Activated naive CD4-positive, alpha-beta T cell (primary cell): ENCODE measurements at places on chromosomes 7 and 10.

DNA sequence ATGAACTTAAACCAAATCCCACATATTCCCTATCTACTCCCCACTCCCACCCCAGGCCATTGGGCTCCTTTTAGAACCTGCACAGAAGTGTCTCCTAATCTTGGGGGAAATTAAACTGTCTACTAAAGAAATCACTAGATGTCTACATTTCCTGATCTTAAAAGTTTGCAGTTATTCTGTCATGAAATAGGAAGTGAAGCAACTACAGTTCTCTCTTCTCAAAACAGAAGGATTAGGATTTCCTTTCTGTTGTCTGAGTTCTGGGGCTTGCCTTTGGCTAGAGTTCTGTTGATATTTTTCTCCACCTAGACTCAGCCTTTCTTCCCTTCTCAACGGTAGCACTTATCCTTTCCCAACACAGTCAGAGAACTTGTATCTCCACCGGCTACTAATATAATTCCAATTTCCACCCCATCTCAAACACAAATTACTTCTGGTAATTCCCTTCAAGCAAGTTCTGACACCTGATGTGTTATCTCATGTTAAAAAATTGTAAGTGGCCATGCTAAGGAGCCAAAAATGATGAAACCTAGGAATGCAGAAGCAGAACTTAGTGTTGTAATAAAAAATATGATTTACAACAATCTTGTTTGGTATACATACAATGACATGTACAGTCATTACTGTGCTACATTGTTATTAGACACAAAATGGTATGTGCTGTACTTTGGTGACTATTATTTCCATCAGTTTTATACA is 12.1 kb downstream of the OR9A4 start:
- DNase-seq, result no peak

DNA sequence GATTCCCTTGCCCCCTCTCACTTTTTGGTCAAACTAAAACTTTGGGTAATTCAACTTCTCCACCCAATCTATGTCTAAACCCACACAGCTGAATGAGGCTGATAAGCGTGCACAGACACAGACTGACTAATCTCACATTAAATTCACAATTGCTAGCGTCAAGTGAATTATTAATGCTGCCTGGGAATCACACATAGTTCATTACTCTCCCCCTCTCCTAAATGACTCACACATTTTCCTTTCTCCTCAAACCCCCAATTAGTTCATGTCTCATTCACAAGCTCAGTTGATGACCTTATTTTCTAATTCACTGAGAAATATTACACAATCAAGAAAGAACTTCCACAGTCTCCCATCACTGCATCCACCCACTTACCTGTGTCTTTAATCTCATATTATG is 14.5 kb downstream of the KLF14 start:
- no peak for DNase-seq

GRCh38 chr10:15504101-15504840 is 133.2 kb upstream of the FAM171A1 start:
- DNase-seq, result no peak

DNA sequence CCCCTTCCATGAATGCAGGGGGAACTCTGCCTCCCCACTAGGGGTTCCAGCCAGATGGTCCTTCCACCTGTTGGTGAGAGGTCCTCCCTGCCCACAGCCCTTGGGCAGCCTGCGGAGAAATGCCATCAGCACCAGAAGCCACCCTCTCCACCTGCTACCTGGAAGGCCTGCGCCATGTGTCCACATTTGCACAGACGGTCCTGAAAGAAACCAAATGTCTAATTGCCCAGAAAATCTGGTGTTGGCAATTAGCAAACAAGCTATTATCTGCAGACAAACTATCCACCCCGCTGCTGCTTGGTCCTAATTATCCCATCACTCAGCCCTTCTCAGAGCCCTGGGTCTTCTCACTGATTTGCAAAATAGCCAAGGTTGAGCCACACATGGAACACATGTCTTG is 32.3 kb downstream of the HSPA12A start:
- DNase-seq, result no peak

DNA sequence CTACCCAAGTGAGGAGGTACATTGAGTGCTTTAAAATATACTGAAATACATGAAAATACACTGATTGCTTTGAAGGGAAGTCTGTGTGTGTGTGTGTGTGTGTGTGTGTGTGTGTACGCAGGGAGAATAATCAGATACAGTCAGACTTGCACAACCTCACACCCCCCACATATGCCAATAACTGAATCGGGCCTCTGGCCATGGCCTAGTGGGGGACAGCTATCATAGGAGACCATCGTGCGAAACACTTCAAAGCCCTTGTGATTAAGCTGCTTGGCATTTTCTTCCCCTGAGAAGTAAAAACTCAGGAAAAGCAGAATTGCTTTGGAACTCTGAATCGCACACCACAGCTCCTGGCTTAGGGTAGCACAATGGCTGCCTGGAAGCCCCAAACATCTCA is 135.1 kb downstream of the C10orf105 start:
- no peak for DNase-seq

- no peak for DNase-seq
These were observed 17.4 kb upstream of the KIF5B start for GRCh38 chr10:32073659-32074058.

GRCh38 chr10:133350950-133351329 is 3.8 kb downstream of the PRAP1 start:
- DNase-seq, result no peak

DNA sequence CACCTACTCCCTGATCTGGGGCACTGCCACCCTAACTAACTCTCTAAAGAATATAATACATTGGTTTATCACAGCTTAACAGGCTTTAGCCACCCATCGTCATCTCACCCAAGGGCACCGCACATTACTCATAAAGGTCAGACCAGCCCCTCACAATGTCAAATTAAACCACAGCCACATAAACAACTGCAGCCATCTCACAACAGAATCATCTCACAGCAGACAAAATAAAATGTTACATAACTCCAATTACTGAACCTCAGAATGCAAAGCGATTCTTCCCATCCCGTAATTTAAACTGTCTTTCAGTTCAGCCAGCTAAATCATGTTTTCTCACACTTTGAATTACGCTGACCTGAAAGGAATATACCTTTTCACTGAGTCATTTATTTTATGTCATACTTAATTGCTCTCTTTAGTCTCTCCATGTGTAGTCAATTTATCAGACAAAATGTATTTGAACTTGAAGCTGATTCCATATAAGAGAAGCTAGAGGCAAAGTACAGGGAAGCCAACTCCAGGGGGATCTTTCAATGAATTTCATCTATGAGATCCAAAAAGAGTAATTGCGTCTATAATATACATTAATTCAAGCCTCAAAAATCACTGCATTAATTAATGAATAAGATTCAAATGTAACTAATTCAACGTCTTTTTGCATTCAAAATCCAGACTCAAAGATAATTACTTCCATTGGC is 96.9 kb upstream of the NEBL start:
- no peak for DNase-seq

DNA sequence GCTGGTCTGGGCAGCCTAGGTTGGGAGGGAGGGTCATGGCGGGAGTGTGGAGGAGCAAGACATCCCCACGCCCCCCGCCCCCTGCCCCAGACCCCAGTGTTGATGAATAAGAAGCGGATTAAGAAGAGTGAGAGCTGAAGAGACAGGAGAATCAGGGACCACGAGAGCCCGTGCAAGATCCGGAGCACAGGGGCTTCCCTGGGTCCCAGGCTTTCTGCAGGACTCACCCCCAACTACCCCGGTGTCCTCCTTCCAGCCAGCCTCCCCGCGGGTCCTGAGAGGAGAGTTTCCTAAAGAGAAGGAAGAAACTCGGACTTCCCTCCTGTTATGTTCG is 20.1 kb downstream of the GHRHR start:
- DNase-seq, result no peak

DNA sequence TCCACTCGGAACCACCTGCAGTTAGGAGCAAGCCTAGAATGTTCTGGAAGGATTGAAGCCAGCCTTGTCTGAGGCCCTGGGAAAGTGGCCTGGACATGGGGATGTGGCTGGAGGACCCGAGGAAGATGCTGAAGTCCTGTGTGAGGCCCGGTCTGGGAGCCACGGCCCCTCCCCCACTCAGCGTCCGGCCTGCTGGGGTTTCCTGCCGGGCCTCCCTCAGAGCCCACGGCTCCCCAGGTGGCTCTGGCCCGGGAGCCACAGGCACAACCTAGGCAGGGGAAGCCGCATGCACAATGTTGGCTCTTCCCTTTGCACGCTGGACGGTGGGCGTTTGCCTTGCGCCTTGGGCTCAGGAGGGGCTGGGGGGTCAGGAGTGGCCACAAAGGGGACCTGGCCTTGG is 39.0 kb downstream of the UNCX start:
- no peak for DNase-seq

DNA sequence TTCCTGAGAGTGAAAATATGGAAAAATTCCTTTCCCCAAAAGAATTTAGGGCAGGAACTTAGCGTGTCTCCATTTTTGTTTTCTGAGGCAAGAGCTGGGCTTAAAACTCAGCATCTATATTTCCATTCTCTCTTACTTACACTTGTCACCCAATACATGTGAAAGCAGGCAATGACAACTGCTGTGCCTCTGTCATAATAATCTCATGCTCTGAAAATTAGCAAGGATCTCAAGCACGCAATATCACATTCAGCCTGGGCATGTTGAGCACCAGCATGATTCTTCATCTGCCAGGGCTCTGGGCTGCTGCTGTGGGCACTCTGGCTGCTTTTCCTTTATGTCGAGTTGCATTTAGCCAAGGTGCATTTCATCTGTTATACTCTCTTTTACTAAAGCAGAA is 255.5 kb downstream of the SNX10 start:
- no peak for DNase-seq

GRCh38 chr7:116283595-116284204 is 73.4 kb downstream of the TES start:
- DNase-seq, result no peak

- no peak for DNase-seq
These were observed 88.2 kb downstream of the CHRM2 start for GRCh38 chr7:136956671-136957070.

DNA sequence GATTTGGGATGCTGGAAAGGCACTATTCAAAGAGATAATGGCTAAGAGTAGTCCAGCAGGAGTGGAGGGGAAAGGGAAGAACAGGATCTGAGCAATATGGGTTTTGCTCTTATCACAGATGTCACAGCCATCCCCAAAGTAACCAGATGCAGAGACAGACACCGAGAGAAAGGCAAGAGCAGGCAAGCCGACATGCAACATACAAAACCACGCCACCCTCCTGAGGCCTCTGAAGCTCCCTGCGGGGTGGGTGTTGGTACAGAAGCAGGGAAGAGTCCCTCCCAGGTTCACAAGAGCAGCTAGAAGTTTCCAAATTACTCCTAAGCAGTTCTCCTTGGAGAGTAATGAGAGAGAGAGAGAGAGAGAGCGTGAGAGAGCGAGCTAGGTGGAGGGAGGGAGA is 10.8 kb upstream of the C10orf53 start:
- no peak for DNase-seq

- no peak for DNase-seq
These were observed 134.7 kb downstream of the ARL5B start for GRCh38 chr10:18793951-18794350.

DNA sequence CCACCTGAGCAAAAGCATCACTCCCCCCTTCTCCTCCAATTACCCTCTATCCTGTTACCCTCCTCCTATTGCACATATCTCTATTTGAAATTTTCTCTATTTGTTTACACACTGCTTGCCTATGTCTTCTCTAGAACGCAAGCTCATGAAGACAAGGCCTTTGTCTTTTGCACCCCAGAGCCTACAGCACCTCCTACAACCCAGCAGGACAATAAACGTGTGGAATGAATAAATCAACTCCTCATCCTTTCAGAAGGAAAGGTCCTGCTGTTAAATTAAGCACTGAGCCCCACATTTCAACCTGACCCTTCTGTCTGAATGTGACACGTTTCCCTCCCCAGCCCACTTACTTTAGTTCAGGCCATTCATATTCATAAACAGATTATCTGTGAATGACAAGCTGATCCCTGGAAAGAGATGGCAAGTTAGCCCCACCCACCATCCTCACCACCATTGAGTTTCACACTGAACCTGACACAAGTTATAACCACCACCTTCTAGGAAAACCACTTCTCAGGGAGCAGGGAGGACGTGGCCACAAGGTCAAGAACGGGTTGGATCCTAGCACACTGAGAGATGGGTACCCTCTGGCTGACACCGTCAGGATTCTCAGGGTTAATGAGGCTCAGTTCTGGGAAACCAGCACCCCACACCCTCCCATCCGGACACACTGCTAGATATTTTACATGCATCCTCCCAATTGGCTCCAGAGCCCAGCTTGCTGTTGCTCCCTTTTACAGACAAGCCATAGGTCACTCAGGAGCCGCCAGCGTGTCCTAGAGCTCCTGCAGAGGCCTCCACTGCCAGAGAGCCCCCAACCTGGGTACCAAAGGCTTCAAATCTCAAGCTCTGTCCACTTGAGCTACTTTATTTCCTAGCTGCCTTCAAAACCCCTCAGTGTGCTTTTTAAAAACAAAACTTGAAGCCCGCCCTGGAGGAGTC is 934 bp downstream of the PRTFDC1 start:
- DNase-seq, result no peak

DNA sequence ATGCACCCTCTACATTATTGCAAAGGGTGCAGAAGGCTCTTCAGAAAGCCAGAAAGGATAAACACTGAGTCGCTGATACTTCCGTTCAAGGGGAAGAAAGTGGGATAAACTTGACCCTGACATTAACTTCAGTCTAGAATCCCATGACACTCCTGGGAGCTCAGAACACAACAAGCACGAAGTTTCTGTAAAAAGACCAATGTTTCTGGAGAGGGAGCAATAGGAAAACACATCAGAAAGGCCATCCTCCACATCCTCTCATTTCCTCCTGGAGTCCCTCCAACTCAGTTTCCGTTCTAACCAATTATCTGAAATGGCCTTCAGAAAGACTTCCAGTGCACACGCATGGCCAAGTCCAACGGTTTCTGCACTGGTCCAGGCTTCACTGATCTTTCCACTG is 113.5 kb downstream of the SORBS1 start:
- DNase-seq, result no peak

DNA sequence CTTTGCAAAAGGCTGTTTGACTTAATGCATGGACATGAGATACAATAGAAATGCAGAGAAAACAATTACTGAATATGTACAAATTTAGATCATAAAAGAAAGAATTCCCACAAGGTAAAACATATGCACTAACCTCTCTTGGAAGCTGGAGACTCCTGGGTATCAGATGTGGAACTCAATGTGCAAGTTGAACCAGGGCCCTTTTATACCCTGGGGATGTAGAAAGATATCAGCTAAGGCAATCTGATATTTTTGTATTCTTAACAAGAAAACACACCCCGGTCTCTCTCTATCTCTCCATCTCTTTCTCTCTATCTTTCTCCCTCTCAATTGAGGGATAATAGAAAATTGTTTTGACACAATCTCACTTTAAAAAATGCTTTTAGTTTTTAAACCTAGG is at the start of gene IDI2:
IDI2 (minus strand) TSS at position 177 of the 400 bp plus-strand sequence. CDS start 1,136 bp downstream, outside the sequence.
- no peak for DNase-seq

DNA sequence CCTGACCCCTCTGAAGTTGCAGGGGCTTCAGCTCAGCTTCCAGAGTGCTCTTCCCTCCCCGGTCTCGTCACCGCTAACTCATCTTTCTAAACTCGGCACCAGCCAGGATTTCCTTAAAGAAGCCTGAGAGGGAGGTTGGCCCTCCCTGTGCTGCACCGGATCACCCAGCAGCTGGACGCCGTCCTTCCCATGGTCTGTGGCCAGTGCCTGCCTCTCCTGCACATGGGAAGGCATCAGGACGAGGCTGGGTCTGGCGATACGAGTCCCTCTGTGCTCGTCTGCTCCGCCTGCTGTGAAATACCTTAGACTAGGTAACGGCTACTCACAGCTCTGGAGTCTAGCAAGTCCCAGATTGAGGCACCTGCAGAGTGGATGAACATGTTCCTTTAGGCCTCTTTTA is 179.1 kb downstream of the ZMYND11 start:
- DNase-seq, result no peak

GRCh38 chr10:128029731-128030369 is 96.4 kb downstream of the MKI67 start:
- no peak for DNase-seq
